ENCODE measurements at places on chromosomes 16 and 17.

DNA sequence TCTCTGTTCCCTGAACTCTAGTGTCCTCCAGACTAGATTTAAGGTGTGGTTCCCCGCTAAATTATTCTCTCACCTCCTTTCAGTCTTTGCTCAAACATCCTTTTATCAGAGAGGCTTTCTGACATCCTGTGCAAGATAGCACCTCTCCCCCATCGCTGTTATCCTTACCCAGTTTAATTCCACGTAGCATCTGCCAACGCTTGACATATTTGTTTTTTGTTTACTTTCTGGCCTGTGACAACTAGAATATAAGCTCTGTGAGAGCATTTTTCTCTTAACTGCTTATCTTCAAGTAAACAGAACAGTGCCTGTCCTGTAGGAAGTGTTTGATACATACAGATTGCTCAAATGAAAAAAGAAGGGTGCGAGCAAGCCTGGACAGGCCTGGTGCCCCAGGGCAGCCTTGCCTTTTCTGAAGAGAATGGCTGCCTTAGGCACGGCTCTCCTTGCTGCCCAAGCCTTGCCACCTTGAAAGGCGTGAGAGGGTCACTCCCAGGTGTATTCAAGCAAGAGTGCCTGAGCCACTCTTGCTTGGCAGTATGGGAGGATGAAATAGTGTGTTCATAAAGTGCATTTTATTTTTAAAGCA is 9.7 kb downstream of the DYNLL2 start:
- no peak for DNase-seq

DNA sequence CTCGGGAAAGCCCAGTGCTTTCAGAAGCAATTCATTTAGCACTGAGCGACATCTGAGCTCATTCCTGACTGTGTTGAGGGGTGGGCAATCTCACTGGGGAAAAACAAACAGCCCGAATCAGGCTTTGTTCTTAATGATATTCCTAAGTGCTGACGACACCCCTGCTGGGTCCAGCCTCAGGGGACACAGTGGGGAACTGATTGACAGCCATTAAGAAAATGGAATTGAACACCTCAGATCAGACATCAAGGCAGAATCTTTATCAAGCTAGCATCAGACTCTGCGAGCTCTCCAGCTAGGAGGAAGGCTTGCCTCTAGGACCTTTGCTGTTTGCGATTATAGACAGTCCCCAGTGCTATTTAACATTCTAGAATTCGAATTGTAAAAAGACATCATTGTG is 22.5 kb upstream of the LYRM9 start:
- DNase-seq, result no peak

DNA sequence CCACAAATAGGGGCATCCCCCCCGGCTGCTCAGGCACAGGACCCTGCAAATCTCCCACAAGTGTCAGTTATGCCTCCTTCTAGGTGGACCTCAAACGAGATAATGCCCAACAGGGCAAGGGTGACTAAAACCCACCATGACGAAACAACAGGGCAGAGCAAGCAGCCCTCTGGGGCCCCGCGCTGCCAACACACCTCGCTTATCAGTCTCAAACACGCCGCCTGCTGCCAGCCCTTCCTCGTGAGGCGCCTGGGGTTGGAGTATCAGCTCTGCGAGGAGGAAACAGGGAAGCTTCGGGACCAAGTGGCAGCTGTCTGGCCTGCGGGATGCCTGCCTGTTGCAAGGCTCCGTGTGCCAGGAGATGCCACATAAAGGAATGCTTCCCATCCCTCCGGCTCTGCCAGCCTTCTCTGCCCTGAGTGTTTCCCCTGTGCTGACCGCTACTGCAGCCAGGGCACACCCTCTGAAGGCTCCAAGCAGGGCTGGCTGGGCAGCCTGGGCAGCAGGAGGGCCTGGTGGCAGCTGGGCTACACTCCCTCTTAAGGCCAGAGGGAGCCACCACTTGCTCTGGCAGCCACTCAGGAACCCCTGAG is 2.5 kb downstream of the SMIM5 start:
- no peak for DNase-seq

DNA sequence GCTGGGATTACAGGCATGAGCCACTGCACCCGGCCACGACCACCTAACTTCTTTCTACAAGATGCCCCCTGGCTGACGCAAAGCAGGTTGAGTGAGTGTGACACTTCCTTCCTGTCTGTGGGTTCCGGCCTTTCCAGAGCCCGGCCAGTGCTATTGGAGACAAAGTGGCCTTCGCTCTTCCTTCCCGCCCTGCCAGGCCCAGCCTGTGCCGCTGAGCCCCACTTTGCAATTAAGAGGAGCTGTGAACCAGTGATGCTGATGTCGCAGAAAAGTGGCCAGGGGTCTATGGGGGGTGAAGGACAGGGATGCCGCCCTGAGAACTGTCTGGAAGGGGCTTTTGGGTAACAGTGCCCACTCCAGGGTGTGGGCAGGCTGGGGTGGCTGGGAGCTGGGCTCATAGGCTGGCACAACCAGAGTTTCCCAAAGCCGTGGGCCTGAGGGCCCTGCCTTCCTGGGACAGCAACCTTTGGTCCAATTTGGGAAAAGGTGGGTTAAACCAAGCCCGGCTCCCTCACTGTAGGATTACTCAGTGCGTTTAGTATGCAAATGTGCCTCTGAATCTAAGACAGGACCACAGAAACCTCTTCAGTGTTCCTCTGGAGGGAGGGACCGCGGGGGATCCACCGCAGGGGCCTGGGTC is 174.9 kb downstream of the SEC14L1 start:
- DNase-seq, result no peak

- no peak for DNase-seq
Measured at GRCh38 chr17:39196808-39197291, 619 bp downstream of the CACNB1 start.

- no peak for DNase-seq
Measured at GRCh38 chr17:77634710-77635109, 323.8 kb upstream of the TNRC6C start.

DNA sequence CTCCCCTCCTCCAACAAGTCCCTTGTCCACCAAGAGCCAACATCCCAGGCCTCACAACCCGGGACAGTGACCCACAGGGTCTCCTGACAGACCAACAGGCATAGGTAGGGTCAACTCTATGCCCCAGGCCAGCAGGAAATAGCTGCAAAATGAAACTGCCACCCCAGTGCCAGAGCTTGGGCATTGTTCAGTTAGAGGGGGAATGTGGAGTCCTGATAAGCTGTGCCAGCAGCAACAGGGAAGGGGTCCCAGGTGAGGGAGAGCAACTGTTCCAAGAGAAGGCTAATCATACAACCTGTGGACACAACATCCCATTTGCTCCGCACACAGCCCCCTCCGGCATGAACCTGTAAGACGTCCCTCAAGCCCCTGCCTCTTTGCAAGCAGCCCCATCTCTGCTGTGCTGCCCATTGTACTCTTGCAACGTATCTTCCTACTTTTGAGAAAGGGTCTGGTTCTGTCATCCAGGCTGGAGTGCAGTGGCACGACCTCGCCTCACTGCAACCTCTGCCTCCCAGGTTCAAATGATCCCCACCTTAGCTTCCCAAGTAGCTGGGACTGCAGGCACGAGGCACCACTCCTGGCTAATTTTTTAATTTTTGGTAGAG is 17.2 kb downstream of the CTRB2 start:
- no peak for DNase-seq

DNA sequence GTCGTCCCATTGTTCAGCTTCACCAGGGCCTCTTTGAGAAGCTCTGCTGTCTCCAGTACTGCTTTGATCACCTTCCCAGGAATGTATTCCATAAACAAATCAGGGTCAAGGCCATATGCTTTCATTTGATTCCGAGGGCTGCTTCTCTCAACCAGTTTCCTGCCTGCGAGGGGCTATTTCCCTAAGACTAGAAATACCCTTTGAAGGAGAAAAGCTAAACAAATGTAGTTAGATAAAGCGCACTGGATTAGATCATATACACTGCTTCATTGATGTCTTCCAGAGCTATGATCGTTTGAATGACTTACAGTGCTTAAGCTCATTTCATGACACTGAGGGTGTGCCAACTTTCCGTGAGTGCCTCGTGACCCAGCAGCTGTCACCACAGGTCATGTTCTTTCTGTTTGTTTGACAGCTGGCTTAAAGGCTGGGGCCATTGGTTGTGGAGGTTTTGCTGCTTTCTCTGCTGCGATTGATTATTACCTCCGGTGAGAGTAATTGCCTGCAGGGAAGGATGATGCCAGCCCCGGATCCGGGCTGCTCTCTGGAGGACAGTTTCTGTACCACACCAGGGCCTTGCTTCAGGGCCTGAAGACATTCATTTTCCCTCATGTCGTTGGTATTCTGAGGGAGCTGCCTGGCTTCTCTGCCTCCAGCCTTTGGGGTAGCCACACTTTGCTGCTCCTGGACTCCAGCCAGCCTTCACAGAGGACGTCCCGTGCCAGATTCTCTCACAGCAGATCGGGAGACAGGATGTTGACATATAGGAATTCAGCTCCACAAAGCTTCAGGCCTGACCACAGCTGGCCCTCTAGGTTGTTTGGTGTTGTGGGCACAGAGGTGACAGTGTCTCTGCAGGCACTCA is 3.9 kb downstream of the TIMM22 start:
- no peak for DNase-seq

- no peak for DNase-seq
Measured at GRCh38 chr17:30824002-30824355, 513 bp downstream of the CRLF3 start.

DNA sequence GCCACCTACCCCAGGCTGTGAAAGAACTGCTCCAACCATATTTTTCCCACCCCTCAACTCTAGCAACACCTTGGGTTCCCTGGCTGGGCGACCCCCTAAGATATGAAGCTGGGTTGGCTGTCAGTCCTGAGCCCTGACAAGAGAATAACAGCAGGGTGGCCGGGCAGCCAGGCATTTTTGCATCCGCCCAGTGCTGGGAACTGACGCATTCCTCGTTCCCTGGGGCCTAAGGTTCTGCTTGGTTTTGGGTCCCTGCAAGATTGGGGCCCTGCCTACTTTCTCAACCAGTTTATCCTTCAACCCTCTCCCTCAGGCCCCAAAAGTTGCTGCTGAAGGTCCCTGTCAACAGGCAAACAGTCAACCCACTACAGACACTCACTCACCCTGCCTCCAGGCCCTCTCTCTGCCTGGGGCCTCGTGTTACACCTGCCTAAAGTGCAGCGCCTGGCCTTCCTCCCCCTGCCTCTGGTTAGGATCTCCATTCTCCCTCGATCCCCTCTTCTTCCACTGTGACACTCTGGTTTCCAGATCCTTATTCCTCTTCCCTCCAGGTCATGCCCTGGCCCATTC is 151.5 kb downstream of the STX8 start:
- no peak for DNase-seq

GRCh38 chr17:76141212-76142038 is at the start of gene FOXJ1:
FOXJ1 (minus strand) TSS chr17:76141245; CDS start chr17:76140395, 850 bp downstream.
- DNase-seq, result peak; percentile 91

- no peak for DNase-seq
Measured at GRCh38 chr17:44473367-44473766, 29.8 kb downstream of the GPATCH8 start.

GRCh38 chr17:72142614-72143013 is 21.8 kb downstream of the SOX9 start:
- DNase-seq, result no peak

- DNase-seq, result no peak
Measured at GRCh38 chr16:88308441-88309173, 74.2 kb upstream of the ZNF469 start.

DNA sequence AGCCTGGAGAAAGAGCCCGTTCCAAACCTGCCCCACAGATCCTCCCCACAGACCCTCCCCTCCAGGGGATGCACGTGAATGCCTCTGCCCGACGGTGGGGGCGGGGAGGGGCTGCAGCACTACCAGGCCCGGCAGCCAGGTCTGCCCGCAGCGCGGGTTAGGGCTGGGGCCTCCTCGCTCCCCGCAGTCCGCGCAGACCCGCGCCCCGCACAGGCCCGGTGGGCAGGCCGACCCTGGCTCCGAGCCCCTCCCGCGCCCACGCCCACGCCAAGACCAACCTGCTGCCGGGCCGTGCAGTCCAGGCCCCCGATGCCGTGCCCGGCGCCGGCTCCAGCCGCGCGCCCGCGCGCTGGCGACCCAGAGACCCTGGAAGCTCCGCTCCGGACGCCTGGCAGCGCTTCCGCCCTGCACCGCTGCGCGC is at the start of gene RPUSD1:
RPUSD1 (minus strand) TSS at position 404 of the 421 bp plus-strand sequence. CDS start 644 bp downstream, outside the sequence.
- DNase-seq, result peak; percentile 62

GRCh38 chr16:53905028-53905427 is 201.1 kb downstream of the FTO start:
- no peak for DNase-seq

GRCh38 chr17:40430272-40431230 is 12.7 kb upstream of the IGFBP4 start:
- DNase-seq, result no peak

GRCh38 chr16:28901862-28902261 is 23.2 kb downstream of the RABEP2 start:
- no peak for DNase-seq

DNA sequence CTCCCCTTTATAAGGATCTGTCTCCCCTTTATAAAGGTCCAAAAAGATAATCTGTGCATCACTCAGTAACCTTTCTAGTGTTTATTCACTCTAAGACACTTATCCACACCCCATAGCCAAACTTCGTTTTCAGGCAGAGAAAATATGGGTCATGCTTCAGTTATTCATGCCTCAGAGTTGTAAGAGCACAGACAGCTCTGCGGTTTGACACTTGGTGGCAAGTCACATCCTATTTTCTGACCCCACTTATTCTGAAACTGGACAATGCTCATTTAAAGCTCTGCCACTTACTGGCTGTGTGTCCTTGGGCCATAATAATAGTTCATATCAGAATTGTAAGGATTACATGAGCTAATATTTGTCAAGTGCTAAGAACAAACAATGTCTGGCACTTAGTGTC is 2.0 kb upstream of the KRTAP2-1 start:
- no peak for DNase-seq

- DNase-seq, result peak; percentile 38
Measured at GRCh38 chr17:81285179-81285878, 9.8 kb downstream of the SLC38A10 start.

GRCh38 chr17:77461277-77462057 is 320.7 kb downstream of the SEC14L1 start:
- no peak for DNase-seq

DNA sequence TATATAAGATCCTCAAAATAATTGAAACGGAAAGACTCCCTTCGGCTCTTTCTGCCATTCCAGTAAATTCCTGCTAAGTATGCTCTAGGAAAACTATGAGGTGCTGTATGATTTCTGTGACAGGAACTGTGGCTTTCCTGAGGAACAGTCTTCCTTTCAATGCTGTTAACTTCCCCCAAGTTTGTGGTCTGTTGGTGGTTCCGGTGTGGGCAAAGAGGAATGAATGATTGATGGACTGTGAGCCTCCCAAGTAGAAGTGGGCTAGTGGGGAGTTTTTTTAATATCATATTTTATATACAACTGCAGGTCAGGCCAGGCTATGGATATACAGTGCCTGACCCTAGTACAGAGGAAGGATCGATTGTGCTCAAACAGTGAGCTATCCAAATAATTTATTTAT is 560.7 kb upstream of the RBFOX1 start:
- DNase-seq, result no peak

- no peak for DNase-seq
Measured at GRCh38 chr17:606508-607250, 108.0 kb downstream of the VPS53 start.

Data from memory B cell (primary cell).